NB4 (cell line): ENCODE measurements at places on chromosomes 3 and 15.

GRCh38 chr15:74419432-74419831 is 14.3 kb downstream of the SEMA7A start:
- no peak for DNase-seq

GRCh38 chr3:38578551-38578950 is 70.9 kb downstream of the SCN5A start:
- no peak for DNase-seq

- no peak for DNase-seq
Measured at GRCh38 chr15:82679626-82680199, 30.0 kb downstream of the AP3B2 start.

GRCh38 chr3:104676241-104676640 is 690.5 kb upstream of the ALCAM start:
- DNase-seq, result no peak

DNA sequence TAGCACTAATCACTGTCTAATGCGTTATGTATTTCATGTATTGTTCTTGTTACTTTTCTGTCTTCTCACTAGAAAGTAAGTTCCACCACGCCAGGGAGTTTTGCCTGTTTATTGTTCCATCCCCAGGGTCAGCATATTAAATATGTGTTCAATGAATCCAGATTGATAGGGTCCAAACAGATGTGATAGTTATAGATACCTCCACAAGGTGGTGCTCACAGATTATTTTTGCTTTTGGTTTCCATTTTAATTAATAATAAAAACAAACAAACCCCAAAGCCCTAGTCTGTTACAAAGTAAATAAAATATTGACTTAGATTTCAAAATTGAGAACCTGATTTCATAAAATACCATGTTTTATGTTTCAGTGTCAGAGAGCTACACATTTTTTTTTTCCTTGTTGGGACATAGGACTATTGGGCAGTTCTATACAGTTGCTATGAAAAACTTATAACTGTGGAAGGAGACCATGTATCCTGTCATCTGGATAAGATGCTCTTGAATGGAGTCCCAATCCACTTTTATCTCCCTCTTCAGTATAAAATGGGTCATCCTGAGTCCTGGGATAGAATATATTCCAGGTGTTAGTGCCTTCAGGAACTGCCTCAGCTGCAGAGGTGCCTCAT is 12.4 kb downstream of the OTOL1 start:
- peak; percentile 7 for DNase-seq

DNA sequence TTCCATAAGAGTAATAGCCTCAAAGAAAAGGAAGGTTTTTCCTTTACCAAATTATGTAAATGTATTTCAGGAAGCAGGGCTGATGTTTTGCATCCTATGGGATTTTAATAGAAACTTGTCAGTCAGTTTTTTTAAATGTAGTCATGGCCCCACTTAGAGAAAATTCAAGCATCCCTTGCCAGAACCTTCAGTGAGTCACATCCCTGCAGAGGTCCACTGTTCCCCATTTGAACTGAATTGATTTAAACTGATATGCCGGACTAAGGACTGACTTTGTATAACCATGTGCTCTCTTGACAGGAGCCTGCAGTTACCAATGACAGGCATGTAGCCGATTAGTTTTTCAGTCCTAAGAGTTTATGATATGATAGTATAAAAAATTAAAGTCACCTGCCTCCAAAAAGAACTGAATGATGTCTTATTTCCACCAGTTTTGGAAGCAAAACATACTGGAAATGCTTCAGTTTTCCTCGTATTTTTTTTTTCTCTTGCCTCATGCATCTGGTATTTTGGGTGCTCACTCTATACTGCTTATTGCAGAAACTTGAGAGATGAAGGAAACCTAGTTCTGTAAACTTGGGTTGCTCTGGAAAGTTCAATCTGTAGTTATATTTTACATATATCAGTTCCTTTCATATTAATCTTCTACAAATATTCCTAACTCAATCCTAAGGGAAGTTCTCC is 30.7 kb downstream of the LRTM1 start:
- no peak for DNase-seq

GRCh38 chr15:100529556-100529955 is 806 bp upstream of the CERS3 start:
- DNase-seq, result no peak

GRCh38 chr15:56715220-56715619 is 18.1 kb downstream of the ZNF280D start:
- no peak for DNase-seq

GRCh38 chr3:171239757-171240503 is 213.4 kb upstream of the SLC2A2 start:
- no peak for DNase-seq

- DNase-seq, result peak; percentile 65
Measured at GRCh38 chr15:70722266-70723121, 40.9 kb downstream of the UACA start.

- peak; percentile 77 for DNase-seq
Measured at GRCh38 chr3:196968233-196969133, at the start of gene PIGZ. PIGZ (minus strand) TSS chr3:196968833; CDS start chr3:196952031, 16,802 bp downstream.

DNA sequence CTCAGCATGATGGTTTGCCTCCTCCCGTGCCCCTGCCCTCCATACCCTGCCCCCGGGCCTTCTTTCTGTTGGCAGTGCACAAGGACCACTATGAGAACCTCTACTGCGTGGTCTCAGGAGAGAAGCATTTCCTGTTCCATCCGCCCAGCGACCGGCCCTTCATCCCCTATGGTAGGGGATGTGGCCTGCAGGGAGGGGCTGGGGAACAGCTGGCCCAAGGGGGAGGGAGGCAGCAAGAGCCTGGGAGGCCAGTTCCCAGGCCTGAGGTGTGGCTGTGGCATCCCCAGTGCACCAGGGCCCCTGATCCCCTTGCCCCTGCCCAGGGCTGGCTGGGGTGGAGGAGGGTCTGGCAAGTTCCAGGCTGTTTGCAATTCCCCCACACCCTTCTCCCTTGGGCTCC is 2.6 kb upstream of the PLA2G4B start:
- DNase-seq, result peak; percentile 32

GRCh38 chr15:81279621-81280485 is 44.1 kb downstream of the STARD5 start:
- DNase-seq, result no peak
